Right ventricle myocardium inferior (tissue), 1 donor: ENCODE measurements at places on chromosomes 4 and X. TPM values are rescaled to one million over a fixed set of nuclear protein-coding genes. Genes with fewer than 3 reads are reported as not detected.

Gene THAP6
- 20.8 TPM for total RNA-seq

Gene AKAP4
- total RNA-seq = not detected

Gene UGT2B15
- total RNA-seq = not detected

Gene STIM2
- 9.2 TPM for total RNA-seq

Gene EDA
- 12.4 TPM for total RNA-seq

GRCh38 chrX:80792205-80792604 lies 17.5 kb downstream of the BRWD3 start:
- DNase-seq = no peak

DNA sequence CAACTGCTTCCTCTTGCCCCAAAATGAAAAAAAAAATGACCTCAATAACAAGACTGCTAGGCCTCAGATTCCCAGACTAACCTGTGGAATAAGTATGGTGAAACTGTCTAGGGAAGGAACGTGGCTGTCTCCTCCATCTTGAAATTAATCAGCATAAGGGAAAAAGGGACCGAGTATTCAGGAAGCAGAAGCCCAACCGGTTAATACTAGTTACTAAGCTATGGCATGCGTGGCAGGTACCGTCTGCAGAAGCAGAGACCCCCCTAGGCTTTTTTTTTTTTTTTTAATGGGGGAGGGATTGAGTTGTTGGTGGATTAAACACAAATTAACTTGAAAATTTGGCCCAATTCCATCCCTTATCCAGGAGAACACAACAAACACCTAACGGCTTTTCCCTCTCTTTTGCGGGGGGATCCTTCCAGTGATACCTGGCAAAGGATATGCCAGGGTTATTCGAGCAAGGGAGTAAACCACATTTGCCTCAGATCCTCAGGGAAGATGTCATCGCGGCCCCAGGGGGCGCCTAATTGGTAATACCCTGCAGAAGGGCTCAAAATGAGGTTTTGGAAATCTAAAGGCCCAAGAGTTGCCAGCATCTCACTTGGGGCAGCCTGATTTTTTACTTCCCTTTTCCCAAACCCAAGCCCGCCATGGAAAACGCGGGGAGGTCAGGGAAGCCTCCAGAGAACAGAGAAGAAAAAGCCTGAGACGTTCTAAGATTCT lies 893 bp downstream of the RLIM start:
- no peak for DNase-seq

GRCh38 chr4:138669479-138670315 lies 345.9 kb upstream of the NOCT start:
- no peak for DNase-seq
